ENCODE measurements at places on chromosomes 6 and 20.

GRCh38 chr20:64065974-64066343, 3.0 kb downstream of the TCEA2 start:
- DNase-seq, result peak; percentile 77

GRCh38 chr6:3913958-3914337, 64.8 kb downstream of the FAM50B start:
- no peak for DNase-seq

GRCh38 chr6:130787726-130788500, 39.3 kb upstream of the SMLR1 start:
- DNase-seq, result no peak

DNA sequence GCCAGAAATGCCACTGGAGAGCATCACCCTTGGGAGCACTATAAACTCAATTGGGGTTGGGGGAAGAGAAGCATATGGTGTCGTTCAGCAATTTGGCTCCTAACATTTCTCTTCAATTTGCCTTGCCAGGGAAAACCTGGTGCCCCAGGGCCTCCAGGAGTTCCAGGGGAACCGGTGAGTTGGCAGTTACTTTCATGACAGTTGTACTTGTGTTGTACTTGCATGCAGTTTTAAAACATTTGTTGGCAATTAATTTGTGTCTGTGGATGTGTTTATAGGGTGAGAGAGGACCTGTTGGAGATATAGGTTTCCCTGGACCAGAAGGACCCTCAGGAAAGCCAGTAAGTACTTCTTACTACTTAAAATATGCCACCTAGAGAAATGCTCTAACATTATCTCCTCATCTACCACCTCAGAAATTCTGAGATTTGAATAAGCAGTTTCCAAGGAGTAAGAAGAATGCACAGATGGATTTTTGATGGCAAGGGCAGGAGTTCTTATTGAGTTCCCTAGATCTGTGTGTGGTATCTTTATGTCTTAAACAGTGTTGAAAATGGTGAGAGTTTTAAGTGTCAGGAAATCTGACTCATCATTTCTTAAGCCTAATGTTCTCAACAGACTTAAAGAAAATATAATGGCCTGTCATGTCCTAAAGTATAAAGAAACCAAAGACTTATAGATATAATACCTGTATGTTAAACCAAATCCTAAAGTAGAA, 122.5 kb downstream of the COL9A1 start:
- DNase-seq, result no peak

- DNase-seq, result no peak
Measured at GRCh38 chr6:156009656-156010055, 554.0 kb upstream of the NOX3 start.

- no peak for DNase-seq
Measured at GRCh38 chr20:36065427-36065998, 89.0 kb upstream of the EPB41L1 start.

DNA sequence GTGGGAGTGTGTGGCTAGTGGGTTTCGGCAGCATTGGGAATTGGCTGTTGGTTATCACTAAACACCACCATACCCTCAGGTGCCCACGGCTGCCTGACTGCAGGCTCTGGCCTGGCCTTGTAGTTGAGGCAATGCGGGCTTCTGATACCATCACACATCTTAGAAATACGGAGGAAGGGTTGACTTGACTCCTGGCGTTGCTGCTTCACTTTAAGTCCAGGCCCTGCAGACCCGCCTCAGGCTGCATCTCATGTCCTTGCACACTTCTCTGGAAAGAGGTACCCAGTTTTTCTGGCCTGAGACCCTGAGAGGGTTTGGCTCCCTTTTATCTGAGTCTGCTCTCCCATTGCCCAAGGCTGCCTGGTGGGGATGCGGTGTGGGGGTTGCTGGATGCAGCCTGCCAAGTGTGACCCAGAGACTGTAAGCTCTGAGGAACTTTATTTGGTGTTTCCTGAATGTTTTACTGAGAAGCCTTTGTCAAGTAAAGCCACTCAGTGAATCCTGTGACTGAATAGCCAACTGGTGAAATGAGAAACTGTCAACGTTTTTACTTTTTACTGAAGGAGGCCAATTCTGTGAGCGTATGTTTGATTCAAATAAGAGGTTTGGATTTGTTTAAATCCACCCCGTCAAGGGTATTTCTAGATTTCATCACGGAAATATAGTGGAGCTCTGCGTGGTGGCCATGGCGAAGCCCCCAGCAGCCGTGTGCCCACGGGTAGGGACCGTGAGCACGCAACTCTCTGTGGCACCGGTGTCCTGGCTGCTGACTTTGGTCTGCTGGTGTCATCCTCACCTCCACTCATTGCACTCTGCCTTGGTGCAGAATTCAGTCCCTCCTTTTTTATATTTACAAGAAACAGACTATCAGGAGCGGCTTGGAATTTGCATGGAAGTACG, 160.1 kb downstream of the DTNBP1 start:
- DNase-seq, result peak; percentile 8

DNA sequence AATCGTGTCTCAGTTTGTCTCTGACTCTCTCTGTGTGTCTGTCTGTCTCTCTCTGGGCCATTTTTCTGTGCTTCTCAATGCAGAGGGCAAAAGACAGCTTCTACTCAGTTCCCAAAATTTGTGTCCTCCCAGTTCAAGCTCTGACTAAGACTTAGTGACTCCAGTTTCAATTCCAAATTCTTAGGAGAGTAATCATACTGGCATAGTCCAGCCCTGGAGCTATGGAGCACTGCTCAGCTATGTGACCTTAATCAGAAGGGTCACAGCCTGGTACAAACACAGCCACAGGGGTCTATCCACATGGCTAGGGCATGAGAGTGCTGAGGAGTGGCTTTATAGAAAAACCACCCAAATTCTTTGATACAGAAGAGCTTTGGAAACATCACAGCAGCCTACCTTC, 91.9 kb downstream of the FOXF2 start:
- no peak for DNase-seq

Measured in CD4-positive, alpha-beta T cell treated with Interleukin-15 for 1 hour (primary cell).